ENCODE measurements at places on chromosomes 1 and 21. TPM values are rescaled to one million over a fixed set of nuclear protein-coding genes. Genes with fewer than 3 reads are reported as not detected.
A peak's percentile ranks its signal among the peaks of the same experiment; 100 is the strongest.

DNA sequence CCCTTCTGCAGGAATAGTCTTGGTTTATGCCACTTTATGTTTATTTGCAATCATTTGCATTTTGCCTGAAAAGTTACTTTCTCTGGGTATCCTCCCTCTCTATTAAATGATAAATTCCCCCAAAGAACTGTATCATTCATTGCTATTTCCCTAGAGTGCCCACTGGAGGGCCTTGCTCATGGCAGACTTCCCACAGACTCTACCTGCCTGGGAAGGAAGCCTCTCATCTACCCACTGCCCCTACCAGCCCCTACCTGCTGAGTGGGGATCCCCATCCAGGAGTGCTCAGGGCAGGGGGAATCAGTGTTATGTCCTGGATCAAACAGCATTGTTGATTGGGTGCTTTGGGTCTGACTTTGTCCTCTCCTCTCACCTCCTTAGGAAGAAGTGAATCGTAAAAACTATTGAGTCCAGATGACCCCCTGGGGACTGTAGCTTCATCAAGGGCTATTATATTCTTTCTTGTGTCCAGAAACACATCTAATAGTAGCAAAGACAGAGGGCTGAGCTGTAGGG is 6.8 kb upstream of the LRRN2 start:
- DNase-seq = no peak
- H3K36me3 ChIP-seq = no peaks in the 10 kb centered on the region
- H3K4me3 ChIP-seq = no peak overlapping the region
- H3K27me3 ChIP-seq = peaks cover 37% of the 10 kb centered on the region
- H3K27ac ChIP-seq = no peak overlapping the region
- peaks cover 17% of the 10 kb centered on the region for H3K4me1 ChIP-seq

Gene APOBEC4
- not detected for total RNA-seq

DNA sequence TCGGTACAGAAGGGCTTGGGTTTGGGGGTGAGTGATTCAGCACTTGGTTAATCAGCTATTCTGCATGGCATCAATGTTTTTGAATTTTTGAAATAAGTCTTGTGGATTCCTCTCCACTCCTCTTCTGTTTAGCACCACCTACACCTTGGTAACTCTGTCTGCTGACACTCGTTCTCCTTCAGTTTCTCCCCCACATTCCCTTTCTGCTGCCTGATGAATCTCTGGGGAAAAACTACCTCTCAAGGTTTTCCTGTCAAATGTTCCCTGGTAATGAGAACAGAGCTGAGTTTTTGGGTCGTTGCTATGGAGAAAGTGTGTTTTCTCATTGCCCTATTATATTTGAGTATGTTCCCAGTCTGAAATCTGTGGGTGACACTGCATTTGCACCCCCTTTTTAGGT is 108.2 kb downstream of the GABPA start:
- no peak overlapping the region for H3K4me3 ChIP-seq
- no peak for DNase-seq
- H3K4me1 ChIP-seq = peaks cover 9% of the 10 kb centered on the region
- peaks cover 18% of the 10 kb centered on the region for H3K27me3 ChIP-seq

GRCh38 chr1:186518822-186519381 is 58.0 kb upstream of the PDC start:
- H3K4me3 ChIP-seq = no peak overlapping the region
- no peaks in the 10 kb centered on the region for H3K4me1 ChIP-seq
- H3K27me3 ChIP-seq = no peaks in the 10 kb centered on the region
- H3K27ac ChIP-seq = no peak overlapping the region
- H3K36me3 ChIP-seq = no peaks in the 10 kb centered on the region

DNA sequence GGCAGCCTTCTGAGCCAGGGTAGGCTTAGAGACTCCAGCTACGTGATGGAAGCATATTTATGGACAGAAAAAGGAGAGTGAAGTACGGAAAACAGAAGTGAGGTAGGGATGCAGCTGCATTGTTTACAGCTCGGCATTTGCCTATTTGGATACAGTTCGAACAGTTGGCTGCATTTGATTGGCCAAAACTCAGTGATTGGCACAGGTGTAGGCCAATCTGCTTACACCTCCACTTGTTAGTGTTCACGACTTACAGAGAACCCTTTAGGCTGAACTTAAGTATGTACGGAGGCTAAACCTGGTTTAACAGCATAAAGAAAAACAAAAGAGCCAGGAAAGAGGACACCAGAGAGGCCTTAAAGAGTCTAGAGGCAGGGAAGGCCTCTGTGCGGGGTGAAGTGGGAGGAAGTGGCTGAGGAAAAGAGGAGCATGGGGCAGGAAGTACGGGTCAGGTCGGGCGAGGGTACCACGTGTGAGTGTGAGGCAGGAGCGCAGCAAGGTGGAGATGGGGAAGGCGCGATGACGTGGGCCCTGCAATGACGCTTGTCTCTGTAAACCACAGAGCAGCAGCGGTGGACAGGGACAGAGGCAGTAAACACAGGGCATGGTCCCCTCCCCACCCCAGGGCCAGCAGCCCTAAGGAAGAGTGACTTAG is 32.0 kb downstream of the RSPH1 start:
- peak; percentile 79 for DNase-seq
- no peaks in the 10 kb centered on the region for H3K27me3 ChIP-seq
- peaks cover 56% of the 10 kb centered on the region for H3K4me1 ChIP-seq
- H3K4me3 ChIP-seq = no peak overlapping the region

DNA sequence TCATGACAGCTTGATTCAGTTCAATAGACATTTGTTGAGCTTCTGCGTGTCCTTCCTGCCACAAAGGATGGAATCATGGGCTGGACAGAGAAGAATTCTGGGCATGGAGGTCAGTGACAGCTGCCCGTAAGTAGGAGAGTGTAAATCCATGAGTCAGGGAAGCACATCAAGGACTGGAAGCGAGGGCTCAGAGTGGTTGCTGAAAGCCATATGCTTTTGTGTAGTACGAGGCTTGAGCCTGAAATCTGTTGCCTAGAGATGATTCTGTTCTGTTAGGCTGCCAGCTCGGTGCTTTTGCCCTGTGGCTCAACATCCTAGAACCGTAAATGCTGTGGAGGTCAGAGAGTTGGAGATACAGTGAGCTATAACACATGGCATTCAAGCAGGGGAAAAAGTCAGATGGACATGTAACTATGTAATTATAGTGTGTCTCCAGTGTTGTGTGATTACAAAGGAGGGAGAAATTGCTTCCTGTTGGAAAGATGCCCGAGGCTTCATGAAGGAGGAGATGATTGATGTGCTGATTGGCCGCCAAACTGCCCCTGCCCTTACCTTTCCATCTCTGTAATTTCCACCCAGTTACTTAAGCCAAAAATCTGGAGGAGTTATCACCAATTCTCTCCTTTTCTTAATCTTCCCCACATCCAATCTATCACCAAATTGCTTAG is 92.8 kb upstream of the CACNA1E start:
- no peak overlapping the region for H3K27ac ChIP-seq
- H3K4me3 ChIP-seq = no peak overlapping the region
- no peak for DNase-seq

DNA sequence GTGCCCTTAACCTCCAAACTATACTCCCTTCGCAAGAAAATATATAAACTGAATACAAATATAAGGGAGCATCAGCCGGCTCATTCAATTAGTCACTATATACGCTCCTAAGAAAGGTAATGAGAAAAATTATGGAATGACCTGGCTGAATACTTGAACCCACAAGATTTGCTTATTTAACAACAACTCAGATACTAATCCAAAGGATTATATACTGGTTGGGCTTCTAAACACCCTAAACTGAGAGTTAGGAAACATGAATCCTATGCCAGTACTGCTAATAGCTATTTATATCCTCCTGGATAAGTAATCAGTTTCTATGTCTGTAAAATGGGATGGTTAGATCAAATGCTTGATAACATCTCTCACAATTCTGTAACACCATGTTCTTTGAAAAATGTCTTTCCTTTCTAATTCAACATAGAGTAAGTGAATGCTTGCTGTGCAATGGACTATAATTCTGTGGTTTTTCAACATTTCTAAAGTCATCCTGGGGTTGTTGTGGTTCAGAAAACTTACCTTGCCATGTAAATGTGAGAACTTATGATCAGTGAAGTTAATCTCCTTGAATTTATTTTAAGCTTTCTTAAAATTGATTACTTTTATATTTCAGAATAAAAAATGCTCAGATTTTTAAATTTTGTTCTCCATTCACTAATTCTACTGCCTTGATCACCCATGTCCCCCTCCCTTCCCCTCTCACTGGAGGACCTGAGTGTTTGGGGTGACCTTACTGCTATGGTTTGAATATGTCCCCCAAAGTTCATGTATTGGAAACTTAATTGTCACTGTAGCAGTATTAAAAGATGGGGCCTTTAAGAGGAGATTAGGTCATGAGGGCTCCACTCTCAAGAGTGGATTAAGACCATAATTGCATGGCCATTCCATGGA is 14.5 kb downstream of the DUSP10 start:
- no peak for DNase-seq
- peaks cover 60% of the 10 kb centered on the region for H3K36me3 ChIP-seq
- peaks cover 76% of the 10 kb centered on the region for H3K4me1 ChIP-seq
- H3K27ac ChIP-seq = peak overlapping the region; percentile 88
- H3K4me3 ChIP-seq = peak overlapping the region; percentile 43

Data from activated CD4-positive, alpha-beta memory T cell treated with anti-CD3 and anti-CD28 coated beads, Interleukin-2, amount 10 ng/mL, durations not matched to agents 7 days and 5 days (primary cell).